ENCODE measurements at places on chromosomes 1 and 21. TPM values are rescaled to one million over a fixed set of nuclear protein-coding genes. Genes with fewer than 3 reads are reported as not detected.

CELA3B gene
- not detected for polyA plus RNA-seq

TNFRSF8 gene
- polyA plus RNA-seq = not detected

FAM72B gene
- 0.27 TPM for polyA plus RNA-seq

ABCA4 gene
- polyA plus RNA-seq = not detected

MAP3K21 gene
- polyA plus RNA-seq = 0.47 TPM

NEXN gene
- polyA plus RNA-seq = 1.4 TPM

CCT8 gene
- polyA plus RNA-seq = 121 TPM

PDPN gene
- not detected for polyA plus RNA-seq

SH3BGR gene
- polyA plus RNA-seq = 3.7 TPM

CEP170 gene
- 19.6 TPM for polyA plus RNA-seq

AMPD1 gene
- not detected for polyA plus RNA-seq

TFF2 gene
- not detected for polyA plus RNA-seq

CRYAA gene
- not detected for polyA plus RNA-seq

SLFNL1 gene
- 0.69 TPM for polyA plus RNA-seq

TRIM63 gene
- not detected for polyA plus RNA-seq

EDEM3 gene
- polyA plus RNA-seq = 12.4 TPM

IFI44L gene
- polyA plus RNA-seq = 1.1 TPM

DIPK1A gene
- 21.9 TPM for polyA plus RNA-seq

CRABP2 gene
- 1.1 TPM for polyA plus RNA-seq

SPATA21 gene
- polyA plus RNA-seq = not detected

RPTN gene
- polyA plus RNA-seq = not detected

RSPO1 gene
- polyA plus RNA-seq = not detected

ECM1 gene
- not detected for polyA plus RNA-seq

GSTM5 gene
- not detected for polyA plus RNA-seq

TINAGL1 gene
- polyA plus RNA-seq = not detected

B4GALT2 gene
- polyA plus RNA-seq = not detected

RBM8A gene
- polyA plus RNA-seq = 152 TPM

ADAMTS4 gene
- 0.38 TPM for polyA plus RNA-seq

GOLT1A gene
- 1.3 TPM for polyA plus RNA-seq

MYOM3 gene
- not detected for polyA plus RNA-seq

SLC44A3 gene
- not detected for polyA plus RNA-seq

FAM110D gene
- polyA plus RNA-seq = not detected

RNU1-4 gene
- not detected for polyA plus RNA-seq

CIART gene
- polyA plus RNA-seq = 2.0 TPM

RORC gene
- 0.37 TPM for polyA plus RNA-seq

USH2A gene
- polyA plus RNA-seq = not detected

MPL gene
- not detected for polyA plus RNA-seq

MTARC1 gene
- not detected for polyA plus RNA-seq

RRP15 gene
- polyA plus RNA-seq = 18.1 TPM

ITGB2 gene
- polyA plus RNA-seq = 768 TPM

TNN gene
- not detected for polyA plus RNA-seq

MROH9 gene
- polyA plus RNA-seq = not detected

LYSMD1 gene
- polyA plus RNA-seq = 0.35 TPM
